ENCODE measurements at places on chromosomes 13 and 19.

GRCh38 chr19:35315883-35316282, 13.1 kb upstream of the CD22 start:
- no peak overlapping the region for H3K27ac ChIP-seq
- no peaks in the 10 kb centered on the region for H3K4me1 ChIP-seq
- no peaks in the 10 kb centered on the region for H3K27me3 ChIP-seq
- no peaks in the 10 kb centered on the region for H3K36me3 ChIP-seq

GRCh38 chr19:33175156-33175782, 18.9 kb upstream of the LRP3 start:
- DNase-seq = no peak
- H3K4me3 ChIP-seq = no peak overlapping the region
- H3K4me1 ChIP-seq = peaks cover 19% of the 10 kb centered on the region
- no peaks in the 10 kb centered on the region for H3K27me3 ChIP-seq

GRCh38 chr19:51317376-51317775, 5.9 kb downstream of the IGLON5 start:
- no peaks in the 10 kb centered on the region for H3K36me3 ChIP-seq
- no peaks in the 10 kb centered on the region for H3K4me1 ChIP-seq
- H3K27me3 ChIP-seq = no peaks in the 10 kb centered on the region

DNA sequence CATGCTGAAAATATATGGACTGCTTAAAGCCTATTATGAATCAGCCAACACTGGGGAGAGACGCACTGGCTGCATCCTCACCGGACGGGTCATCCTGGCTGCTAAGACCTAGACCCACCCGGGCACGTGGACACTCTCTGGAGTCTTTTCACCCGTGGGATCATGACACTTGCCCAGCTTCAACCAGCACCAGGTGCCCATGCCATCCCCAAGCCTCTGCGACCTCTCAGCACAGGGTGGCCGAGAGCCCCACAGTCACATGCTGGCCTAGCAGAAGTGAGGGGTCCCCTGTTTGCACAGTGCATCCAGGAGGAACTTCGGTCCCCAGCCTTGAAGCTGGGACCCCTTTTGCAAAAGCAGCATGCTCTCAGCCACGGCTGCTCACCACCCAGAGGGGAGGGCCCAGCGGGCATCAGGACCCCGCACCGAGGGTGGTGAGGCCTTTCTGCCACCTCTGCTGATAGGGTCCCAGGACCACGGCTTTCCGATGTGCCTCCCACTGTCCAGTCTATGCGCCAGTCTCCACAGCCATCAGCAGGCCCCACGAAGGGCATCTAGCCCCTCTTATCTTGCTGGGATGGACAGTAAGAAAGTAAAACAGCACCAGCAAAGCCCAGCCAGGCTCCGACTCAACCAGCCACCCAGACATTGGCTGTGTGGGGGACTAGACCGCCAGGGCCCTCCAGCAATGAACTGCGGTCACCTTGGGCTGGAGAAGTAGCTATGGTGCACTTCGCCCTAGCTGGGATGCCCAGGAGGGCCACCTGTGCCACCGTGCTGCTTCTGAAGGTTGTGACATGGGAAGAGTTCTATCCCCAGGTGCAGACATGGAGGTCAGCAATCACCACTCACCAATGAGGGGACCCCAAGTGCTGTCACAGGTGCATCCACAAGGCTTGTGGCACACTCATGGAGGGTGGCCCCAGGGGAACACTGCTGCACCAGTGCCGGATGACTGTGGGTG, 73.1 kb downstream of the CEBPG start:
- DNase-seq = no peak
- H3K27me3 ChIP-seq = no peaks in the 10 kb centered on the region
- no peak overlapping the region for H3K4me3 ChIP-seq
- no peak overlapping the region for H3K27ac ChIP-seq

GRCh38 chr13:44112700-44113329, 233.1 kb downstream of the LACC1 start:
- no peaks in the 10 kb centered on the region for H3K36me3 ChIP-seq
- no peak overlapping the region for H3K4me3 ChIP-seq
- no peaks in the 10 kb centered on the region for H3K27me3 ChIP-seq
- no peak for DNase-seq
- H3K27ac ChIP-seq = peak overlapping the region; percentile 40

DNA sequence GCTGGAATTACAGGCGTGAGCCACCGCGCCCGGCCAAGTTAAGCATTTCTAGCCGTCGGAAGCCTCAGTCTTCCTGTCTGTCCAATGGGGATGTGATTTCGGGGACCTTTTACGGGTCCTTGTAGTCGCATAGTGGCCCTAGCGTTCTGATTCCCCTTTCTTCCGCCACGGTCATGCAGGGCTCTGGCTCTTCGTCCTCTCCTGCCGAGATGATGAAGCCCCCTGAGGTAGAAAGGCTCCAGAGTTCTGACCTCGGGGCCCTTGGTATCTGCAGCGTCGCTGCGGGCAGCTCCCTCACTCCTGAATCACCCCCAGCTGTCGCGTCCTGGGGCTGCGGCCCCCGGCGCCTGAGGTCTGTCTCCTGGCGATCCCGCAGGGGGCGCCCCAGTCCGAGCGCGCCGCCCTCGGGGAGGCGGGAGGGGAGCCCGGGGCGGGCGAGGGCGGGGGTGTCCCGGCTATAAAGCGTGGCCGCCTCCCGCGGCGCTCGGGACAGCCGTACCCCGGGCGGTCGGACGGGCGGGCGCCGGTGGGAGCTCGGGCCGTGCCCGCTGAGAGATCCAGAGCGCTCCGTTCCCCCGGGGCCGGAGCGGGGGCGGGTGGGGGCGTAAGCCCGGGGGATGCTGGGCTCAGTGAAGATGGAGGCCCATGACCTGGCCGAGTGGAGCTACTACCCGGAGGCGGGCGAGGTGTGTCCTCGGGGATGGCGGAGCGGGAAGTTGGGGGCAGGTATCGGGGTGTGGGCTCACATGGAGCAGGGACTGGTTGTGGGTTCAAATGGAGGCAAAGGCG, at the start of gene FOXA3:
FOXA3 (plus strand) TSS at position 487 of the 789 bp plus-strand sequence; CDS start at position 618, 131 bp downstream.
- DNase-seq = peak; percentile 71
- peak within 1 kb of the TSS; percentile 71 for H3K4me3 ChIP-seq
- peak within 1 kb of the TSS; percentile 29 for H3K27ac ChIP-seq
- peaks cover 16% of the 10 kb centered on the region for H3K4me1 ChIP-seq
- no peaks in the 10 kb centered on the region for H3K36me3 ChIP-seq
- H3K27me3 ChIP-seq = peaks cover 4% of the 10 kb centered on the region

- H3K4me3 ChIP-seq = no peak overlapping the region
- no peaks in the 10 kb centered on the region for H3K36me3 ChIP-seq
- no peak overlapping the region for H3K27ac ChIP-seq
Observed at GRCh38 chr13:27027086-27027667, 144.4 kb downstream of the USP12 start.
